Stimulated activated CD4-positive, alpha-beta T cell treated with anti-CD3 and anti-CD28 coated beads, Interleukin-12 subunit alpha, Interleukin-12 subunit beta, amount 100 ng/mL, for 48 hours (primary cell): ENCODE measurements at places on chromosomes 5 and 9.

- DNase-seq = no peak
Observed at GRCh38 chr9:87868175-87868574, 14.5 kb upstream of the SPATA31E1 start.

- DNase-seq = no peak
Observed at GRCh38 chr9:137370865-137371520, 52.0 kb downstream of the EXD3 start.

DNA sequence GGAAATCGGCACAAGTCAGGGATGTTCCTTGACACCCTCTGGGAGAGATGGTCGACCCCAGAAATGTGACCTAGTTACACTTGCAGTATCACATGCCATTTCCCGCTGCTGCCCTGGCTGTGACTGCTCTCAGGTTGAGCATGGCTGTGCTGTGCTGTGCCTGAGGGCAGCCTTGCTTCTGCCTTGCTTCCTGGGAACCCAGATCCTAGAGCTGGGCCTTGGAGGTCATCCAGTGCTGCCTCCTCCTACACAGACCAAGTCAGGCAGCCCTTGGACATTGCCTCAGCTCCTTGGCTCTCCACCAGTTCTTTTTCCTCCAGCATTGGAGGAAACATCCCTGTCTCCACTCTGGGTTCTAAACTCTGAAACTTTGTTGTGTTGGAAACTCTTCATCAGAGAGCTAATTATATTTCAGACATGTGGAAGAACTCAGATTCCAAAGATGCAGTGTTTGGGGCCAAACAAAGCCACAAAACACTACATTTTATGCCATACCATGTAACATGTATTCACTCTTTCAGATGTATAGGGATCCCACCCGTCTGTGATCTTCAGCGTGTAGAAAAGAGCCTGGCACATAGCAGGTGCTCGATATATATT is 6.1 kb downstream of the MAMDC2 start:
- no peak for DNase-seq

DNA sequence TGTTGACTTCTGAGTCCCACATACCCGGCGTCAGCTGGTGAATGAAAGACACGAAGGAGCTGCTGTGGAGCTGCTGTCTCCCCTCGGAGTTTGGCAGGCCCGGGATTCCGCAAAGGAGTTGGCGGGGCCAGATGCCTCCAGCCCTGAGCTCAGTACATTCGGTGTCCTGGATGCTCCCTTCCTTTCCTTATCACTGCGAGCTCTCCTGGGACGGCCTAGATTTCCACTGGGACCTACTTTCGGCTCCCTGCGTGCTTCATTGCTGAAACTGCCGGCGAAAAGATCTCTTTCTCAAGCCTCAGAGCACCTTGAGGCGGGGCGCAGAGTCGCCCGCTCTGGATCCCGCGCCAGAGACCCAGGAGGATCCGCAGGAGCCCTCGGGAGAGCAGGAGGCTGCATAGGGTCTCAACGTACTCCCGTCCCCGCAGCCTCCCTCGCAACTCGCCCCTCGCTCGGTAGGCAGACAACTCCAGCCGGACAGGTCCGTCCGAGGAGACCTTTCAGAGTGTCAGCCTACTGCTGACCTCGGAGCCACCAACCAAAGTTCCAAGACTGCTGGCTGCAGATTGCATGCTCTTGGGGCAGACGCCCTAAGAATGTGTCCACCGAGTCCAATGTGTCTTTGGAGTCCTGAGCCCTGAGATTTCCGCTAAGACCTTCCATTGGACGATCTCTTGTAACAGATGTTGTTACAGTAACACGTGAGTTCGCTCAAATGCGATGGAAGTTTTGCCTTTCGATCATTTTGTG is 6.1 kb downstream of the ANXA2R start:
- no peak for DNase-seq

- no peak for DNase-seq
Observed at GRCh38 chr5:157516006-157516405, 56.0 kb downstream of the NIPAL4 start.

GRCh38 chr5:78377718-78378105 is 17.3 kb downstream of the SCAMP1 start:
- no peak for DNase-seq

GRCh38 chr9:129583308-129584038 is 37.4 kb downstream of the C9orf50 start:
- DNase-seq = no peak

- no peak for DNase-seq
Observed at GRCh38 chr5:9335269-9335668, 210.6 kb downstream of the SEMA5A start.

GRCh38 chr9:136367296-136368145 is 4.0 kb upstream of the DNLZ start:
- no peak for DNase-seq

DNA sequence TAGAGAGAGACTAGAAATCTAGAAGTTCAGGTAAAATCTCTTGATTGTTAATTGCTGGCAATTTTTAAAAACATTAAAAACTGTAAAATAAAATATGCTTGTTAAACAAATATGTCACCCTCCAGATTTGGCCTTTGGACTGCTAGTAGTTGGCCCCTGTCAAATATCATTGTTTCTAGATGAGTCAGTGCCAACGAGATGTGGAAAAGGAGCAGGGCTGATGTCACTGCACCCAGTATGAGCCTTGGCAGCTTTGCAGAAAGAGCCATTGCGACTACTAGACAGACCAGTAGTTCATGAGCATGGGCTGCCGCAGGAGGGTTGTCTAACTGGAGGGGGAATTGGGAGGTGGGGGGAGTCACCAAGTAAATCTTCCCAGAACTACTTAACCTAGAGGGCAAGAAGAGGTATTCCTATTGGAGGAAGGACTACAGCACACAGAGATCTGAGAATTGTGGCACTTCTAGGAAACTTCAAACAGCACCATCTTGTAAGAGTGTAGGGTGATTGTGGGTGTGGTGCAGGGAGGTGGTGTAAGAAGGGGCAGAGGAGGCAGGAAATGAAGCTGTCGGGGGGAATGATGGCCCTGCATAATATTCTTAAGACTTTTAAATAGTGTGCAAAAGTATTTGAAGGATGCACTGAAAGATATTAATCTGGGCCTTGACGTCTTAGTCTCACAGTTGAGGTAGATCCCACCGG is 7.1 kb upstream of the DOCK2 start:
- DNase-seq = no peak

- DNase-seq = no peak
Observed at GRCh38 chr9:19138084-19138483, 10.8 kb upstream of the PLIN2 start.

- DNase-seq = no peak
Observed at GRCh38 chr9:108478431-108479332, 377.1 kb downstream of the ACTL7B start.

DNA sequence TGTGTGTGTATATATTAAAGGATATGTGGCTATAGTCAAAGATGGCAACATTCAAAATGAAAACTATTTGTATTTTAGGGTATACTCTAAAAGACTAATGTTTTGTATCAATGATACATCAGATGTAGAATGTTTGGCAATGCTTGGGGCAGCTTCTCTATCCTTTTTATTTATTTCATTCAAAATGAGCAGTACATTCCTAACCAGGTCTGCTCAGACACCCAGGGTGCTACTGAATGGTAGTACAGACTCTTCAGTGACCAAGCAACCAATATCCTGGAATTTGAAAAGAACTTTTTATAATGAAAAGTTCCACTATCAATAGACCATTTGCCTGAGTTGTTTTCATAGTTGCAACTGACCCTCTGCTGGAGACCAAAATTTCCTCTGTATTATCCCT is 23.9 kb downstream of the MEGF9 start:
- no peak for DNase-seq
